ENCODE measurements at places on chromosomes 1 and 21. TPM values are rescaled to one million over a fixed set of nuclear protein-coding genes. Genes with fewer than 3 reads are reported as not detected.

The GBP7 gene
- total RNA-seq = not detected

The SLC9C2 gene
- total RNA-seq = not detected

The OR2T35 gene
- total RNA-seq = not detected

The PHLDA3 gene
- total RNA-seq = 11.7 TPM

The EXOSC10 gene
- 69.1 TPM for total RNA-seq

The TSPEAR gene
- total RNA-seq = not detected

The LY9 gene
- 0.06 TPM for total RNA-seq

The SMPDL3B gene
- 0.86 TPM for total RNA-seq

The NCAM2 gene
- total RNA-seq = 2.6 TPM

The CCNL2 gene
- 81.7 TPM for total RNA-seq

The COL9A2 gene
- total RNA-seq = 2.5 TPM

The DSCAM gene
- 1.4 TPM for total RNA-seq

The CATSPERE gene
- not detected for total RNA-seq

The PDC gene
- not detected for total RNA-seq

The B3GALT5 gene
- 0.57 TPM for total RNA-seq

The TNFSF18 gene
- 1.2 TPM for total RNA-seq

The NBPF6 gene
- not detected for total RNA-seq

The UTS2 gene
- total RNA-seq = not detected

The AGTRAP gene
- total RNA-seq = 42.9 TPM

The BEST4 gene
- total RNA-seq = not detected

The TMEM82 gene
- total RNA-seq = not detected

The LDLRAD1 gene
- not detected for total RNA-seq

The DYNLT4 gene
- total RNA-seq = not detected

The ASCL5 gene
- total RNA-seq = not detected

The LMX1A gene
- not detected for total RNA-seq

The AMY1A gene
- total RNA-seq = not detected

The PRMT6 gene
- total RNA-seq = 38.4 TPM

The CRNN gene
- total RNA-seq = not detected

The ROR1 gene
- 13.2 TPM for total RNA-seq

The ALPL gene
- total RNA-seq = 1.4 TPM

The CLCA1 gene
- not detected for total RNA-seq

The TAF1A gene
- total RNA-seq = 36.3 TPM

The CASZ1 gene
- 8.5 TPM for total RNA-seq

The C1QC gene
- not detected for total RNA-seq

The OR2W3 gene
- total RNA-seq = 6.7 TPM

All from Daoy (cell line).